ENCODE measurements at places on chromosomes 16 and 17.

DNA sequence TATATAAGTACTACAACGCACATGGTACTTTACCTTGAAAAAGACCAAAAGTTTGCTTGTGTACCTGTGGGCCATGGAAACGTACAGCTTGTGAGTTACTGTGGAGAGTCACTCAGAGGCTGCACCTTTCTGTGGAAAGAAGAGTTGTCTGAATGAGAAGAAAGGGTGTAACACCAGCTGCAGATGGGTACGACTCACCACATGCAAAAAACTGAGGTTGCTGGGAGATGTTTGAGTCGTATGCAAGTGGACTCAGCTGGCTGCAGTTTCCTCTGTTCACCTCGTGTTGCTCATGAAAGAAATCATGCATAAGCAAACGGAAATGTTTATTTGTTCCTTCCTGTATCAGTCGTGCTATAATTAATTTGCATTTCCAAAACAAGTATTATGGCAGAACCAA, 22.4 kb upstream of the DYNLRB2 start:
- DNase-seq, result no peak

DNA sequence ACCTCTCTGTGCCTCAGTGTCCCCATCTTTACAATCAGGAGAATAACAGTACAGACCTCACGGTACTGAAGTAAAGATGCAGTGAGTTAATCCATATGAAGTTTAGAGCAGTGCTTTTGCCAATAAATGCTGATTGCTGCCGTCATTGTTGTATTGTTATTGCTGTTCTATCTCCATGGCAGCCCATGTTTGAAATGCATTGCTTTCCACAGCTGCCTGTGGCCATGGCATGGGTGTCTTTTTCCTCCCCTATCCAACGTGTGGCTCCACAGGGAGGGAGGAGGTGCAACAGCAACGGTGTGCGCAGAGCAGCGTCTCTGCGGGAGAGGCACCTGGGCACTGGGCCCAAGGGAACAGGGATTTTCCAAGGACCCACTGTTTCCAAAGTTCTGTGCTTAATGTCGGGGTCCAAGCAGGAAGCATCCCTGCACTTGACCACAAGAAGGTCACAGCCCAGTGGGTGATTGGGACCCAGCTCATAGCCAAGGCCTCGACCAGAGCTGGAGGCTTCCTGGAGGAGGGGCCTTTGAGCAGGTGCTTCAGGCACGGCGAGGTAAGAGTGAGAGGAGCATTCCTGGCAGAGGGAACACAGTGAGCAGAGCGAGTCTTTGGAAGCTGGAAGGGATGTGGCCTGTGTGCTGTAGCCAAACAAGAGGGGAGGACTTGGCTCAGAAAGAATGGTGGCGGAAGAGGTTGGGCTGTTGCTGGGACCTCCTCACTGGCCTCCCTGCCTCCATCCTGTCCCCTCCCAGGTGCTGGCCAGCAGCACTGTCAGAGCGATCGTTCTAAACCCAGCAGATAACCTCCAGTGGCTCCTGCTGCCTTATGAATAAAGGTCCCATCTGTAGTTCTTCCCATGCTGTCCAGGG, 3.9 kb downstream of the RAI1 start:
- no peak for DNase-seq

DNA sequence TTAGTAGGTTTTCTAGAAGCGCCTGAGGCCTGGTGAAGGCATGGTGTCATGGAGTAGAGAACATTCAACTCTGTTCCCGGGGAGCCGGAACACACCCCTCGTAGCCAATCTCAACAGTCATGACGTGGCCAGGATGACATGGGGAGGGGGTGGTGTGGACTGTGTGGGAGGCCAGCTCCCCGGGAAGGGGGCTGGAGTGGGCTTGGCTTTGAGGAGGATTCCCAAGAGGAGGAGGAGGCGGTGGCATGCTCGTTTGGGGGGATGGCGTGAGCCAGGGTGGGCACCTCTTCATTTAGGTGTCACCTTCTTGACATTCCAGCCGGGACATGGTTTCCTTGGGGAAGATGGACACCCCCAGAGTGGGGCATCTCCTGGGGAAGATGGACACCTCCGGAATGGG, 257.5 kb downstream of the SEC14L1 start:
- no peak for DNase-seq

GRCh38 chr17:57833179-57833939, 16.5 kb downstream of the MRPS23 start:
- peak; percentile 42 for DNase-seq

Measured in stimulated activated CD8-positive, alpha-beta memory T cell treated with anti-CD3 and anti-CD28 coated beads, Interleukin-4, amount 100 ng/mL, for 4 hours (primary cell).